ENCODE measurements at places on chromosomes 12 and 14. TPM values are rescaled to one million over a fixed set of nuclear protein-coding genes. Genes with fewer than 3 reads are reported as not detected.

Gene GYS2
- not detected for total RNA-seq

Gene KRT7
- 16.1 TPM for total RNA-seq

Gene OR6C1
- not detected for total RNA-seq

Gene LHX5
- not detected for total RNA-seq

Gene KRT79
- total RNA-seq = 1.1 TPM

Gene GPR84
- total RNA-seq = not detected

Gene GPRC5D
- not detected for total RNA-seq

Gene ARMH4
- not detected for total RNA-seq

Gene HHIPL1
- not detected for total RNA-seq

DNA sequence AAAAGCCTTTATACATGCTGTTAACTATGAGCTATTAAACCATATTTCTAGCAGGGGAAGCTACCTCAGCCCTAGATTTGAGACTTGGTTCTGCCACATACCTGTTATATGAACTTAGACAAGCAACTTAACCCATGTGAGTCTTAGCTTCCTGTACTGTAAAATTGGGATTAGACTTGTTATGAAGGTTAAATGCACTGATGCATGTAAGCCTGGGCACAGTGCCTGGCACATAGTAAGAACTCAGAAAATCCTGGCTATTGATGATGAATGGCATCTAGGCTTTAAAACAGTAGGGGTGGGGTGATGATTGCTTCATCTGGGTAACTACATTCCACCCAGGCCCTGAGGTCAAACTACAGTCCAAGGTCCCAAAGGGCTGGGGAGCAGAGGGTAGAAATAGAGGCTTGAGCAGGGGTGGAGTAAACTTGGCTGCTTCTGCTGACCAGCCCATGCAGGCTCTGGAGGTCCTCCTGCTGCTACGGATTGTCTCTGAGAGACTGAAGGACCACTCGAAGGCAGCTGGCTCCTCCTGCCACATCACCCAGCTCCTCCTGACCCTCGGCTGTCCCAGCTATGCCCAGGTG lies 11.3 kb downstream of the ESPL1 start:
- DNase-seq = no peak

- no peak for DNase-seq
Measured at GRCh38 chr14:56814969-56815700, 4.9 kb upstream of the OTX2 start.

GRCh38 chr14:60753264-60754119 lies 18.9 kb downstream of the MNAT1 start:
- DNase-seq = no peak

DNA sequence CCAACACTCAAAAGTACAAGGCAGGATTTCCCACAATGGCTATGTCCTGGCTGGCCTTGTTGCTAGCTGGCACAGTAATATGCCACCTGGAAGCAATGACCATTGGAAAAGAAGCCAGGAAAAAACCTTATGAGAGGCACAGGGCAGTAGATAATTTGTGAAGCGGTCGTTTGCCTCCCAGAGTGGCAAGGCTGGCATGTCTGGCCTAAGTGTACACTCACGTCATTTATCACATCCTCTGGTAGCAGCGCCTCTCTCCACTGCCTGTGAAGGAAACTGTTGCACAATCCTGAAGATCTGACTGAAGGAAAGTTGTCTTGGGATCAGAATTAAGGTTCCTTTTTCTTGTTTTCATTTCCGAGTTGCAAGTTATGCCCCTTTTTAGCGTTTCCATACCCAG lies 408.5 kb downstream of the ZFP36L1 start:
- no peak for DNase-seq

DNA sequence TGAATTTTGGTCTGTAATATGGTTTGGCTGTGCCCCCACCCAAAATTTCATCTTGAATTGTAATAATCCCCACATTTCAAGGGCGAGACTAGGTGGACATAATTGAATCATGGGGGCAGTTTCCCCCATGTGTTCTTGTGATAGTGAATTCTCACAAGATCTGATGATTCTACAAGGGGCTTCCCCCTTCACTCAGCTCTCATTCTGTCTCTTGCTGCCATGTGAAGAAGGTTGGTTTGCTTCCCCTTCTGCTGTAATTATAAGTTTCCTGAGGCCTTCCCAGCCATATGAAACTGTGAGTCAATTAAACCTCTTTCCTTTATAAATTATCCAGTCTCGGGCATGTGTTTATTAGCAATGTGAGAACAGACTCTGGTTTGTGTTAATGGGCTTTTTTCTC lies 5.9 kb downstream of the LRRC9 start:
- DNase-seq = no peak

DNA sequence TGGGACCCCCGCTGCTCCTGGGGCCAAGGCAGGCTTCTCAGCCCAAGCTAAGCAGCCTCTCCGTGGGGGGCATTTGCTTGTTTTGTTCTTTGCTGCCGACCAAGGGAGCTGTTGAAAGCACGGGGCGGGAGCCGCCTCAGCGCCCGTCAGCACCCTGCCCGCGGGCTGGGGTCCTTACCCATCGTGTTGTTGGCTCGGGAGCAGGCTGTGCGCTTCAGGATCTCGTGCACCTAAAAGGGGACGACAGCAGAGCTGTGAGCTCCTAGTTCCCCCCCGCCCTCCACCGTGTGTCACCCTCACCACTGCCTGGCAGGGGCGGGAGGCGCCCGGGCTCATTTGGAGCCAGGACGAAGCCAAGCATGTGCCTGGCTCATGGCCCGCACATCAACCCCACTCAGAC lies 117.5 kb downstream of the ANO2 start:
- no peak for DNase-seq

- DNase-seq = no peak
Measured at GRCh38 chr14:43894534-43894933, 612.5 kb downstream of the FSCB start.

GRCh38 chr12:18496156-18496555 lies 234.8 kb downstream of the PIK3C2G start:
- no peak for DNase-seq

- DNase-seq = no peak
Measured at GRCh38 chr12:59867055-59867454, 271.2 kb downstream of the SLC16A7 start.

GRCh38 chr12:85979641-85980040 lies 105.5 kb downstream of the NTS start:
- DNase-seq = no peak

Measured in SJSA1 (cell line).